Fibroblast of skin of right quadriceps (primary cell): ENCODE measurements at places on chromosomes 12 and 14.

GRCh38 chr14:88296351-88296750, 26.7 kb downstream of the KCNK10 start:
- DNase-seq: no peak

GRCh38 chr14:96567289-96567899, 65.2 kb downstream of the PAPOLA start:
- DNase-seq: peak; percentile 47

- no peak for DNase-seq
Observed at GRCh38 chr14:103688441-103688840, 26.8 kb downstream of the XRCC3 start.

GRCh38 chr14:50319721-50320120, 7.6 kb downstream of the DMAC2L start:
- DNase-seq: no peak

- DNase-seq: no peak
Observed at GRCh38 chr12:121010860-121011259, 5.4 kb downstream of the C12orf43 start.

- DNase-seq: no peak
Observed at GRCh38 chr12:66775871-66776270, 97.0 kb upstream of the GRIP1 start.

DNA sequence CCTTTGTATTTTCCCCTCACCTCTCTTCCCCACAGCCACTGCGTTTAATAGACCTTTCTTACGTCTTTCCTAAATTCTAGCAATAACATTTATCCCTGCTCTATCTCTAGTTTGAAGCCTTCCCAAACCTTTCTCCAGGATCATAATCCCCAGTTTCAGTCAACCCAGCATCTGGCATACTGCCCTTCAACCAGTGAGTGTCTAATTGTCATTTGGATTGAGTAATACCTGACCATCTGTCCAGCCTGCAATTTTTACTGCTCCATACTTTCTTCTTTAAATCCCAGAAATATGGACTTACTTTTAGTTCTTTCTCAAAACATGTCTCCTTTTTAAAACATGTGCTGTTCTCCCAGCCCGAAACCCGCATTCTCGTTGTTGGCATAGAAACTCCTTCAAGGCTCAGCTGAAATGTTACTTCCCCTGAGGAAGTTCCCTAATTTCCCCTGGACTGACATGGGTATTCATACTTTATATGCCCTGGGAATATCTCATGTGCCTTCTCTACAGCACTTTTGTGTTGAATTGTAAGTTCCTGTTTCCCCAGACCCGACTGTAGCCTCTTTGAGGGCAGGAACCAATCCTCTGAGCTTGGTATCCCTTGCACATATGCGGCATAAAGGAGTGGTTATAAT, 65.1 kb upstream of the ETV6 start:
- DNase-seq: peak; percentile 36

DNA sequence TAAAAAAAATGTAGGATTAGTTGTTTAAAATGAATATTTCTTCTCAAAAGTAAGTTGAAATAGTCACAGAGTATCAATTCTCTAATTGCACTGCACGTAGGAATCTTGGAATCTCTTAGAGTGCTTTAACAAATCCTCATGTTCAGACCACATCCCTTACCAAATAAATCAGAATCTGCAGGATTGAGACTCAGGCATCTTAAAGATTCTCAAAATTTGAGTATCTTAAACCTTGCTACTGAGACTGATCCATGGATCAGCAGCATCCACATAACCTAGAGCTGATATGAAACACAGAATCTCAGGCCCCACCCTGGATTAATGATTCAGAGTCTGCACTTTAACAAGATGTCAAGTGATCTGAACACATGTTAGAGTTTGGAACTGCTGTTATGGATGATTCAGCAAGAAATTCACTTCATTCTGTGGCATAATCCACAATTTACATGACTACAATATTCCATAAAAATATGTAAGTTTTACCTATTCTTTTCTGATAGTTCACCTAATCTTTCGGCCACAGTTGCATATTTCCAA, 58.7 kb downstream of the ADAMTS20 start:
- no peak for DNase-seq

GRCh38 chr12:6861391-6861790, 5.9 kb upstream of the TPI1 start:
- no peak for DNase-seq

GRCh38 chr12:92503971-92504593, 198.7 kb upstream of the PLEKHG7 start:
- no peak for DNase-seq

- DNase-seq: no peak
Observed at GRCh38 chr12:108832208-108832607, 25.2 kb downstream of the SSH1 start.
